Iris pigment epithelial cell (primary cell): ENCODE measurements at places on chromosomes 5 and 9.

GRCh38 chr5:119340597-119341218, 15.1 kb upstream of the TNFAIP8 start:
- DNase-seq = no peak

DNA sequence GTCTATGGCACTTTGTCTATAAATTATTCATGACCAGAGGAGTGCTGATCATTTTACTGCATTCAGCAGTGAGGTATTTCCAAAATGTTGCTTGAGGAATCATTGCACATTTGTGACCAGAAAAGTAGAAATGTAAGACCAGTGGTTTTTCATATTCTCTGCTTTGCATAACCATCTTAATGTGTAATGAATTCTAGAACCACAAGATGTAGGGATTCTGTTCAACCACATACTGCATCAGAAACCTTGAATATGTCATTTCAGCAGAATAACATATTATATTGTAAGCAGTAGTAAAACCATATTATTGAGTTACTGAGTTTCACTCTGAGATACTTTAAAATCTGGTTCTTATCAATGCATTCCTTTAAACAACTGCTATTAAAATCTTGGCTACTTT, 1243.4 kb downstream of the MAT2B start:
- DNase-seq = no peak

DNA sequence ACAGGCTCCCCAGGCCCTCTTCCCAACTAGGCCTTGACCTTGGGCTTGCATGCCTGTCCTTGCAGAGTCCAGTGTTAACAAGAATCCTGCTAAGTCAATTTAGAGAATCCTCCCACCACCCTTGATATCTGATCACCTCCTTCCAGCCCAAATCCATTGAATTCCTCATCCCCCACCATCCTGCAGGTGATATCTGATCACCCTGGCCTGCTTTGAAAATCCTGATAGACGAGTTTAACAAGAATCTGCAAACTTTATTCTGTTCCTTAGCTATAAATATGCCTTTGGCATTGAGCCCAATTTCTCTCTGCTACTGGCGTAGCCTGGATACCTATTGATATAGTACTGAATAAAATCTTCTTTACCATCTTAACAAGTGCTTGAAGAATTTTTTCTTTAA, 125.5 kb downstream of the DIRAS2 start:
- DNase-seq = no peak

GRCh38 chr5:138274189-138274853, at the start of gene GFRA3:
Gene GFRA3, minus strand, starts transcription at chr5:138274621. Its CDS starts 197 bp downstream, at chr5:138274424.
- peak; percentile 9 for DNase-seq

- peak; percentile 87 for DNase-seq
Measured at GRCh38 chr9:121598167-121598964, 53.1 kb upstream of the DAB2IP start.

DNA sequence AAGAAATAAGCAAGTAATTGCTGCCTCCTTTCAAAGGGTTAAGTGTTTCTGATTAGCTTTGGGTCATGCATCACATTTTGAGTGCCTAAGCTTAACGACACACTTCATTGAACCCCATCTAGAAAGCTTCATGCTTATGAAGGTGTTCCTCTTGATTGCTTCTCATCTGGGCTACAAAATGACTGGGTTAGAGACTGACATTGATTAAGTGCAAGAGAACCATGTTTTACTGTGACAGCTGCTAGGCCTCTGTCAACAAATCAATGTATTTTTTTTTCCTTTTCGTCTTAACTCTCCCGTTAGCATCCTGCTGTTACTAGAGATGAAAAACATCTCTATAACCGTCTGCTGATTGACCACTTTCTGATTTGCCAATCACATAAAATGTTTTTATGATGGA, 725.0 kb downstream of the TLE1 start:
- DNase-seq = no peak

DNA sequence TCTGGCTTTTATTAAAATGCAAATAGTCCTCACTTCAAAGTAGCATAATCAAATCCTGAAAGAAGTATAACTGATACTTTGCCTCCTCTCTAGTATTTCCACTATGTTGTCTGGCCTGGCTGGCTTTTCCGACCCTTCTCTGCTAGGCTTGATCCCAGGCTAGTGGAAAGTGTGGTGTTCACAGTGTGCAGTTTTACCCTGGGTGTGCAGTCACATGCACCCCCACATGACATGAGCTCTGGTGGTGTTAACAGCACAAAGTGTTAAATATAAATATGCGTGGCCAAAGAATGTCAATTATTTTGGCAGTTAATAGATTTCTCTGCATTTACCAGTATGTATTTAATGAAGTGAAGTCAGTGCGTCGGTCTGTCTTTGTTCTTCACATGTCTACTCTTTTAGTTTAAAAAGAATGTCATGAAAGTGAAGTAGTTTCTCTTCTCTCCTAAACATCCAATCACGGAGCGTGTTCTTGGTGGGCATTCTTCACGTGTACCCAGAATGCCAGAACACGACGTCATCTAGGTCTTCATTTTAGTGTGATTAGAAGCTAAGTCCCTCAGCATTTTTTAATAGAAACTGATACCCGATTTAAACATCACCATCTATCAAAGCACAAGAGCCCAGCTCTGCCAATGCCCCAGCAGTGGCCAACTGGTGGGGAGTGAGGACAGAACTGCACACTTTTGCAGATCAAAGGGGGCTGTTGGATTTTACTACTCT, 286.4 kb downstream of the FANCC start:
- DNase-seq = no peak

DNA sequence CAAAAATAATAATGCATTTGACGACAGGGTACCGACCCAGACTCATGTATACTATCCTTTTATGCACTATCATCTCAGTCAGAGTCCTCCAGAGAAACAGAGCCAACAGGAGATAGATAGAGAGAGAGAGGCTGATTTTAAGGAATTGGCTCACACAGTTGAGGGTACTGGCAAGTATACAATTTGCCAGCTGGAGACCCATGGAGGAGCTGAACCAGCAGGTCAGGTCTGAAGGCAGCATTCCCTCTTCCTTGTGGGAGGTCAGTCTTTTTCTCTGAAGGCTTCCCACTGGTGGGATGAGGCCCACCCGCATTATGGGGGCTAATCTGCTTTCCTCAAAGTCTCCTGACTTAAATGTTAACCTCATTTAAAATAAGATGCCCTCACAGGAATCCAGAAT, 17.3 kb upstream of the MED10 start:
- DNase-seq = no peak

DNA sequence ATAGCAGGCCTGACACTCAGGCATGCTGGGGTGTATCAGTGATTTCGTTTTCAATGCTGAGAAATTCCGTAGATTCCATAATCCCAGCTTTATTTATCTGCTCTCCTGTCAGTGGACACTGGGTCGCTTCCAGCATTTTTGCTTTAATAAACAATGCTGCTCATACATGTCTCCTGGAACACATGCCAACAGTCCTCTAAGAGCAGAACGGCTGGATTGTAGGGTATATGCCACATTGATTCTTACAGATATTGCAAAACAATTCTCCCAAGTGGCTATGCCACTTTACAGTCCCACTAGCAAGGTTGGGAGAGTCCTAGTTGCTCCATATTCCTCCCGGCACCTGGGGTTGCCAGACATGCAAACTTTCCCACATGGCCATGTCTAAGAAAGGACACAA, 81.9 kb downstream of the RAPGEF1 start:
- DNase-seq = peak; percentile 83

GRCh38 chr5:107541400-107541799, 129.3 kb downstream of the EFNA5 start:
- no peak for DNase-seq

GRCh38 chr9:133995012-133995896, 3.1 kb upstream of the VAV2 start:
- peak; percentile 26 for DNase-seq
